ENCODE measurements at places on chromosomes 3 and 15. TPM values are rescaled to one million over a fixed set of nuclear protein-coding genes. Genes with fewer than 3 reads are reported as not detected.

Gene GALNT15
- total RNA-seq: not detected

Gene PLCH1
- total RNA-seq: not detected

Gene SORD
- 1.2 TPM for total RNA-seq

Gene TRIM42
- not detected for total RNA-seq

Gene SRGAP3
- total RNA-seq: 2.2 TPM

Gene SYNPR
- not detected for total RNA-seq

Gene CCR8
- not detected for total RNA-seq

Gene ARPP19
- 156 TPM for total RNA-seq

Gene ETV5
- total RNA-seq: 0.08 TPM

Gene FSTL1
- 0.22 TPM for total RNA-seq

Gene MESP2
- total RNA-seq: not detected

Gene MYLK
- total RNA-seq: not detected

Gene NOP10
- 36.6 TPM for total RNA-seq

Gene TIMP4
- not detected for total RNA-seq

Gene MNS1
- not detected for total RNA-seq

Gene IL17RD
- total RNA-seq: not detected

Gene CD80
- 0.71 TPM for total RNA-seq

Gene PPARG
- total RNA-seq: not detected

Gene SH2D7
- not detected for total RNA-seq

DNA sequence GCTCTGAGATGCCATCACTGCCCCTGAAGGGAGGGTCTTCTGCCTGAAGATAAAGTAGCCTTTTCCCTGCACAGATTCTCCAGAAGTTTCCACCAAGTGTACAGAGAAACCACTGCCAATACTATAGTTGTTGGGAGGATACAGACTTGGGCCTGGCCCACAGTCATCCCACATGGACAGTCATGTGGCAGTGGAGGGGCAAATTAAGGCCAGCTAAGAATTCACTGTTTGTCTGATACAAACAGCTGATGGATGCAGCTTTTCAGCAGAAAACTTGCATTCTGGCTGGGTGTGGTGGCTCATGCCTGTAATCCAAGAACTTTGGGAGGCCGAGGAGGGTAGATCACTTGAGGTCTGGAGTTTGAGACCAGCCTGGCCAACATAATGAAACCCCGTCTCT, 22.1 kb downstream of the HOMER2 start:
- DNase-seq: no peak

DNA sequence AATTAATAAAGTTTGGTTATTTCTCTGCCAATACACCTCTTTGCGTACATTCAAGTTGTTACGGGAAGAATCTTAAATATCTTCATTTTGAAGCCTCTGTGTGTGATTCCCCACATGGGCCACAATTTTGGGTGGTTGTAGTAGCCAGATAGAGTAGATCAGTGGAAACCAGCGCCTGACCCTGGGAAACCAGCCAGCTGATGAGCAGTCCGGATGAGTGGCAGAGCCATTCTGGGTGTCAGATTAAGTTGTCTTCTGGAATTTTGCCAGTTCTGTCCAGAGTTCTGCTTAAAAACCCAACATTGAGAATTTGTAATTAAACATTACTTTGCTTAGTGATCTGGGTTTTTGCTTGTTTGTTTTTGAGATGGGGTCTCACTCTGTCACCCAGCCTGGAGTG, 49.7 kb downstream of the MRPS25 start:
- no peak for DNase-seq

- no peak for DNase-seq
These were observed 1.6 kb upstream of the SUCNR1 start for GRCh38 chr3:151871639-151872468.

- no peak for DNase-seq
These were observed 146.7 kb downstream of the NR2E3 start for GRCh38 chr15:71957026-71957425.

- DNase-seq: no peak
These were observed 165.8 kb upstream of the ROPN1 start for GRCh38 chr3:124157748-124158147.

- no peak for DNase-seq
These were observed 59.7 kb downstream of the GHSR start for GRCh38 chr3:172388412-172389078.

- no peak for DNase-seq
These were observed 31.3 kb upstream of the LPP start for GRCh38 chr3:188122571-188123169.

GRCh38 chr15:74245342-74245931, 9.3 kb downstream of the CCDC33 start:
- DNase-seq: peak; percentile 28

GRCh38 chr3:141331377-141332318, 36.7 kb upstream of the ZBTB38 start:
- no peak for DNase-seq

- no peak for DNase-seq
These were observed 43.9 kb upstream of the PARP14 start for GRCh38 chr3:122636697-122637096.

DNA sequence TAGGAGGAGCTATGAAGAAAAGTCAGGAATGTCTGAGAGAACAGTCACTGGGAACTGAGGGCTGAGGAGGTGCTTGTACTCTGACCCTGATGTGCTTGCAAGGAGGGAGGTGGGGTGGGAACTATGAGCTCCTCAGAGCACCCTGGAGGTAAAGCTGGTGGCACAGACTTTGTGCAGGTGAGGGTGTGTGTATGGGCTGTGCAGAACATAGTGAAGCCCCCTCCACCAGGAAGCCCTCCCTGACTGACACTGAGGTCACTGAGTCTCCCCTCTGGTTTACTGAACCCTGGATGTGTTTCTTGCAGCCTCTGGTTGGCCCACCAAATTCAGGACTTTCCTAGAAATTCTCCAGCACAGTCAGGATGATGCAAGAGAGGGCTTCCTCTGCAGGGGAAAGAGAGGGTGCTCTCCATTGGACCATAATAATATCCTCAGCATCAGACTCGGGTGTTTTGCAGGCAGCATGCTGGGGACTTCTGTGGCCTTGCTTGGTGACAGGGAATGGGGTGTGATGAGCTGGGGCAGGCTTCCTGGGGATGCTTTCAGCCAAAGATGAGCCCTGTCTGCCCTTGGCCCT, 1.5 kb upstream of the ISLR start:
- no peak for DNase-seq

GRCh38 chr3:119636891-119637611, 23.3 kb downstream of the POPDC2 start:
- no peak for DNase-seq

DNA sequence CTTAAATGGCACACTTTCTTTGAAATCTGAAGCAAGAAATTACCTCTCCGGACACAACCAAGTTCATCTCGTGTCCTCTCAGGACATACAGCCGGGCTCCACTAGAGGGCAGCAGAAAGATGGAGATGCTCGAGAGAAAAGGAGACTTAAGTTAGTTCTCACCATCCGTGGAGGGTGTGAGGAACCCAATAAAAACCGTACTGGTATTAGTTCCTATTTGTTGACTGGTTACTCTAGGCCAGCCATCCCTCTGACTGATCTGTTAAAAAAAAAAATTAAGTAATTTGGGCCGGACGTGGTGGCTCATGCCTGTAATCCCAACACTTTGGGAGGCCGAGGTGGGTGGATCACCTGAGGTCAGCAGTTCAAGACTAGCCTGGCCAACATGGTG, 7.9 kb upstream of the CYP11A1 start:
- peak; percentile 83 for DNase-seq

DNA sequence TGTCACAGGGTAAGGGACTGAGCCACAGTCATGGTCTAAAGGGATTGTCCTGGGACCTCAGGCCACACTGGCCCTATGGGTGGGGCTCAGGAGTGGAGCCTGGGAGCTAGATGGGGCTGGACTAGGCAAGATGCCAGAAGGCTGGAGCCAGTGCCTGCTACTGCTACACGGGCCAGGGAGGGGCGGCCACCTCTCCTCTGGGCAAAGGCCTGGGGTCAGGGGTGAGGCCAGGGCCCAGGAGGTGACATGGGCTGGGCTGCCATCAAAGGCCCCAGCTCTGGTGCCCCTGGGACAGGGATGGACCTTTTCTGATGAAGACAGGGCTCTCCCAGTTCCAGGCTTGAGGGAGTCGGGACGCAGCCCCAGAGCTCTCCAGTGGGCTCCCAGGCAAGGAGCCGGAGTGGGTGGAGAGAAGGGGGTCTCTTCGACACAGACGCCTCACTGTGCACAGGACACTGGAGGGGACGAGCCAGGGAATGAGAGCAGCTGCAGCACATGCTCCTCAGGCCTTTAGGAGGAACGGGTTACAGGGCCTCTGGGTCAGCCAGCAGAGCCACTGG, 62.1 kb upstream of the IQSEC1 start:
- DNase-seq: no peak

- no peak for DNase-seq
These were observed 209.5 kb downstream of the ADAMTS17 start for GRCh38 chr15:100132309-100132708.

DNA sequence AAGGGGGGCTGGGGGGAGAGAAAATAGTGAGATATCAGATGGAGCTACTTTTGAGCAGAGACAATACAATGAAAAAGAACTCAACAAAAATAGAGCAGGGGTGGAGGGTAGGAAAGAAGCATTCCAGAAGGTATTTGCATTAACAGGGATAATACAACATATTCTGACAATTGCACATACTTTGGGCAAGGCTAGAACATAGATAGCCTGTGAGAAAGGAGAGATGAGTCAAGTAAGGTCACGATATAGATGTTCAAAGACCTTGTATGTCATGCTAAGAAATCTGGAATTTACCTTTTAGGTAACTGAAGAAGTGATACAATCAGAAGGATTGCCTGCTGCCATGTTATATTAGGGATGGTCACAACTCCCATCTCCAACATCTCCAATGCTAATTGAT, 155.2 kb downstream of the GSK3B start:
- no peak for DNase-seq

GRCh38 chr15:99132634-99133287, 27.9 kb downstream of the SYNM start:
- DNase-seq: no peak

DNA sequence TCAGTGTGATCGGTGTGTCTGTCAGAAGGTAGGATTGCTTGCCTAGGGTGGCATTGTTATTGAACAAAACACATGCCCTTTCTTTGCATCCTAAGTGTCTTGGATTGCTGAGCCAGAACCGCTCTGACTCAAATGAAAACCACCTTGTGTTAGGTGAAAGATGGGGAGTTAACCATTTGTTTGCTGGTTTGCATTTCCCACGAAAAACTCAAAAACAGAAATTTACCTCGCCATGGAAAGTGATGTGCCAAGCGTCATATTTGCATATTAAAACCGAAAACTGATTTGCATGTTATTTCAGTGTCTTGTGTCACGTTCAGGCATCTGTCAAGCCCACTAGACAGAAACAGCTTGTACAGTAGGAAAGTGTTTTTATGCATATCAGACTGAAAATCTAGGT, 474.6 kb upstream of the TPRG1 start:
- no peak for DNase-seq

- DNase-seq: no peak
These were observed 7.3 kb upstream of the LMCD1 start for GRCh38 chr3:8494327-8494726.

- no peak for DNase-seq
These were observed 182.4 kb downstream of the ANXA2 start for GRCh38 chr15:60215225-60215963.

GRCh38 chr15:49306551-49306950, 116.5 kb upstream of the FGF7 start:
- no peak for DNase-seq

DNA sequence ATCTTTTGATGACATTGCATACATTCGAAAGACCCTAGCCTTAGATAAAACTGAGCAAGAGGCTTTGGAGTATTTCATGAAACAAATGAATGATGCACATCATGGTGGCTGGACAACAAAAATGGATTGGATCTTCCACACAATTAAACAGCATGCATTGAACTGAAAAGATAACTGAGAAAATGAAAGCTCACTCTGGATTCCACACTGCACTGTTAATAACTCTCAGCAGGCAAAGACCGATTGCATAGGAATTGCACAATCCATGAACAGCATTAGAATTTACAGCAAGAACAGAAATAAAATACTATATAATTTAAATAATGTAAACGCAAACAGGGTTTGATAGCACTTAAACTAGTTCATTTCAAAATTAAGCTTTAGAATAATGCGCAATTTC, 16.7 kb downstream of the KCNMB3 start:
- DNase-seq: no peak

DNA sequence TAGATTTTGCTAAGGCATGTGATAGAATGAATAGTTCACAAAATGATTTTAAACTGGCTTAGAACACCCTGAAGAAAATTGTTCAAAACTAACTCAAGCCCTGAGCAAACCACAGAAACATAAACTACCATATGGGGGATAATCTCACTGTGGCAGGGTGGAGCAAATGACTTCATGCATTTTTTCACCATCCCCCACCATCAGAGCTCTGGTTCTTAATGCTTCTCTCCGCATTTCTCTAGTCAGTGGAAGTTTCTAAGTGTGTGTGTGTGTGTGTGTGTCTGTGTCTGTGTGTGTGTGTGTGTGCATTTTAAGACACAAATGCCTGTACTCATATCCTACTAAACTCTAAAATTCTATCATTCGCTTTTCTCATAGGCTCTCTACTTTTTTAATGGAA, 107.1 kb upstream of the PHLDB2 start:
- no peak for DNase-seq

GRCh38 chr3:108403198-108403597, 106.8 kb downstream of the HHLA2 start:
- DNase-seq: no peak

GRCh38 chr15:95292785-95293450, 1037.6 kb upstream of the NR2F2 start:
- no peak for DNase-seq

DNA sequence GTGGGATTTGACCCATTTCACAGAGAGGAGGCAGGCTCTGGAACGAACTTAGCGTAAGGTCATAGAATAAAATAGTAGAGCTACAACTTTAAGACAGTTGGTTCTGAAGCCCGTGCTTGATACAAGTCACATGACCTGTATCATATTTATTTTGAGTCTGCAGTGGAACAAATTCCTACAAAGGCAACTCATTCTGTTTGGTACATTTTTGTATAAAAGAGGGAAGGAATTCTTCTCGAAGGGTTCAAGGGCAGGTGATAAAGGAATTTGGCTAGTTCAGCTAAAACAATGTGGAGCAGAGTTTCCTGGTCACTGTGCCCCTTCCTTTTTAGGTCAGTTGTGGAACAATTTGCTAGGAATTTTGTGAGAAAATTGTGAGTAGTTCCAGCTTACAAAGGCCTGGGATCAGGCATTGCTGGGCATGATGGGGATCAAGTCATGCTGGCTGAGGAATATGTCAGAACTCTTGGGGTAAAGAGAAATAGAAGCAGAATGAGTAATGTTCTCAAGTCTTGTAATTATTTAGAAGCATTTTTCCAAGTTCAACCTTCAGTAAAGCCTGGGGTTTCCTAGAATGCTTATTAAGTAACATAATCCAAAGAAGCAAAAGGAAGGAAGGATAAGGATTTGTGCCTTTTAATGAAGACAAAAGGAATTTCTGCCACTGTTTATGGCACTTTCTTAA, 19.1 kb downstream of the USP3 start:
- DNase-seq: no peak
